CD8-positive, alpha-beta memory T cell (primary cell): ENCODE measurements at places on chromosomes 16 and 17.

GRCh38 chr16:2968368-2968737 is 795 bp upstream of the PAQR4 start:
- DNase-seq: no peak

DNA sequence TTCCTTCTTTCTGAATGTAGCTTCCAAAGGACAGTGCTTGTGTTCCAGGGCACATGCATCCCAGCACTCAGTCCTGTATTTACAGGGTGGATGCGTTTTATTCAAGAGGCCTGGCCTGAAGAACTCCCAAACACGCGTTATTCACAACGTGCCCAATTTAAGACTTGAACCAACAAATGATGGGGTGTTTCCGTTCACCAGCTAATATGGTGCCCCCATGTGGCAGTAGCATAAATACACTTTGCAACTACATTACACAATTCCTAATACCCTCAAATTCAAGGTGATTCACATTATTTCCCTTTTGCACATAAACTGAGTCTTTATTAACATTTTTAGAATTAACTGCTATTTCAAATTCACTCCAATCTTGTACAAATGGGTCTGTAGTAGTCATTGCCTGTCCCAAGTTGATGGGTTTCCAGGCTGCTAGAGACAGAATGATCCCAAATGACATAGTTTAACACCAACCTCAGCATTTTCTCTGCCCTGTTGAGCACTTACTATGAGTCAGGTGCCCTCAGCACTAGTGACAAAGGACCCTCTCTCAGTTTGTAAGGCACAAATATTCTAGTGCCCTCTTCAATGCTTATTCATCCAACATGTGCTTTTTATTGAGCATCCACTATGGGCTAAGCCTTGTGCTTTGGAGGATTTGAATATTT is 26.9 kb downstream of the HSD17B2 start:
- DNase-seq: no peak

DNA sequence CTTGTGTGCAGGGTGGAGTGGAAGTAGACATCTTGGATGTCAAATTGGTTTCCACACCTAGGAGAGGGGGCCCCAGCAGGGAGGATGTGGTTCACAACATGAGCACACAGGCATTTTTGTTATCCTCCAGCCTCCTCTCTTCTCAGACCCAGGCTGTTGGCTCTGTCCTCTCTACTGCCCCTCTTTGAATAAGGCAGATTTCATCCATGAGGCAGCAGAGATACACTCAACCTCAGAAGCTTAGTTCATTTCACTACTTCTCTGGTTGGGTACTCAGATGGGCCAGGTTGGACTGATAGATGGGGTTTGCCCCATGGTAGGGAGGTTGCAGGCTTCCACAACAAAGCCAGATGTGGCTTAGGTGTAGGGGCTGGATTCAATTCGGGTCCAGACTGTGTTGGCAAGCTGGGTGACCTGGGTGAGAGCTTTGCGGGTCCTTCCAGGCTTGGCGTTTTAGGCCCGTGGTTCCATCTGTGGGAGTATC is 22.2 kb upstream of the NFATC3 start:
- DNase-seq: peak; percentile 68

- peak; percentile 86 for DNase-seq
Observed at GRCh38 chr16:89484041-89484501, 6.3 kb downstream of the ANKRD11 start.

- no peak for DNase-seq
Observed at GRCh38 chr16:57624806-57625500, 3.5 kb upstream of the ADGRG1 start.

DNA sequence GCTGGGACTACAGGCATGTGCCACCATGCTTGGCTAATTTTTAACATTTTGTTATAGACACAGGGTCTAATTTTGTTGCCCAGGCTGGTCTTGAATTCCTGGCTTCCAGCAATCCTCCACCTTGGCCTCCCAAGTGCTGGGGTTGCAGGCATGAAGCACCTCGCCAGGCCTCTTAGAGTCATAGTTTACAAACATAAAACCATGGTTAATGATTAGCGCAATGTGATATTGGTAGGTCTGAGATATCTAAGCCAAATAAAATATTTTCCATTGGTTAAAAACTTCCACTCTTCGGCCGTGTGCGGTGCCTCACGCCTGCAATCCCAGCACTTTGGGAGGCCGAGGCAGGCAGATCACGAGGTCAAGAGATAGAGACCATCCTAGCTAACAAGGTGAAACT is 16.6 kb downstream of the TXNDC11 start:
- DNase-seq: no peak

GRCh38 chr17:60905709-60906108 is 228.1 kb downstream of the BCAS3 start:
- no peak for DNase-seq

- DNase-seq: no peak
Observed at GRCh38 chr17:1003972-1004768, 7.2 kb downstream of the TIMM22 start.

DNA sequence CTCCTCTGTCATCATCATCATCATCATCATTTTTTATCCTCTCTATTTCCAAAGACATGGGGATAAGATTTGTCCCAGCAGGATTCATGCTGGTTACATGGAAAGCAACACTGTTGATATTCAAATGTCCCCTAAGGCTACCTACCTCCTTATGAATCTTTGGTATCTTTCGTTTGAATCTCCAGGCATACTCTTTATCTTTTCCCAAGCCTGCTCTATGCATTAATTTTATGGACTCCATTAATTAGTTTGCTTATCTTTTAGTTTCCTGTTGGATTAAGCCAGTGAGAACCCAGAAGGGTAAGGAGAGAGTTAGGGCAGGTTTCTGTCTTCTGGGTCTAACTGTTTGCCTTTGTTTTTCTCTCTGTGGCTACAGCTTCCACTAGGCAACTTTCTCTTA is 129.6 kb upstream of the GOT2 start:
- DNase-seq: no peak

DNA sequence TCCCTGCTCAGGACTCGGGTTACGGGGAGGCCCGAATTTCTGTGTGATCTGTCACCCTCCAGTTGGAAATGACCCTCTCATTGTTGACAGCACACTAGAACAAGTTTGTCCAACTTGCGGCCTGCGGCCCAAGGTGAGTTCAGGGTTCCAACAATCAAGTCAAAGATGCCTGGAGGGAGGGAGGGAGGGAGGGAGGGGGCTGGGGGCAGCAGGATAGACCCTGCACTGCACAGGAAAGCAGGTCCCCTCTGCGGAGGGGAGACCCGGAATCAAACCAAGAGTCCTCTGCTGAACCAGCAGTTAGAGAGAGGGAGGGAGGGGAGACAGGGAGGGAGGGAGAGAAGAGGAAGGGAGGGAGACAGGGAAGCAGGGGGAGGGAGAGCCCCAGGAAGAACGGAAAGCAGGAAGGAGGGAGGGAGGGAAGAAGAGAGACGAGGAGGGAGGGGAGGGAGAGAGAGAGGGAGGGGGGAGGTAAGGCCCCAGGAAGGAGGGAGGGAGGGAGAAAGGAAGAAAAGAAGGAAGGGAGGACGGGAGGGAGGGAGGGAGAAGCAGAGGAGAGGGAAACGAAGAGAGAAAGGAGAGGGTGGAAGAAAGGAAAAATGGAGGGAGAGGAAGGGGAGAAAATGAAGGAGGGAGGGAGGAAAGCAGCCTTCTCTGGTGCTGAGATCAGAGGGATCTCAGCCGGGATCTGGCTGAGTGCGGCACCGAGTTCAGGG is 96.7 kb upstream of the CDH5 start:
- DNase-seq: no peak

- DNase-seq: no peak
Observed at GRCh38 chr16:83992624-83993023, 24.6 kb downstream of the NECAB2 start.

GRCh38 chr17:43905985-43906852 is 1.1 kb downstream of the MPP2 start:
- DNase-seq: peak; percentile 18

DNA sequence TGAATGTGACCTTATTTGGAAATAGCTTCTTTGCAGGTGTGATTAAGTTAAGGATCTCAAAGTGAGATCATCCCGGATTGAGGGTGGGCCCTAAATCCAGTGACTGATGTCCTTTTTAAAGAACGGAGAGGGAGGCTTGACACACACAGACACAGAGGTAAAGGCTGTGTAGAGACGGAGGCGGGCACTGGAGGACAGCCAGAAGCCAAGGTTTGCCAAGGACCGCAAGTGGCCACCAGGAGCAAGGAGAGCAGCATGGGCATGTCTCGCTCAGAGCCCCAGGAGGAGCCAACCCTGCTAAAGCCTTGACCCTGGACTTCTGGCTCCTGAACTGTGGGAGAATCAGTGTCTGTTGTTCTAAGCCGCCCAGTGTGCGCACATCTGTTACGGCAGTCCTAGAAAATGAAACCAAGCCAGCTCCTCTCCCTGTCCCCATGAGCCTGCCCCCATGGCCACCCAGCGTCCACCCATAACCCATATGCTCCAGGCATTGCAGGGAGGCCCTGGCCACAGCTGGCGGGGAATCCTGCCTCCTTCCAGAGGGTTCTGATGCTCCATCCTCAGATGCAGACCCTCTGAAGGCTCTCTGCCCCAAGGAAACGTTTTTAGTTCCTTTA is 15.2 kb downstream of the CNGB1 start:
- DNase-seq: no peak

DNA sequence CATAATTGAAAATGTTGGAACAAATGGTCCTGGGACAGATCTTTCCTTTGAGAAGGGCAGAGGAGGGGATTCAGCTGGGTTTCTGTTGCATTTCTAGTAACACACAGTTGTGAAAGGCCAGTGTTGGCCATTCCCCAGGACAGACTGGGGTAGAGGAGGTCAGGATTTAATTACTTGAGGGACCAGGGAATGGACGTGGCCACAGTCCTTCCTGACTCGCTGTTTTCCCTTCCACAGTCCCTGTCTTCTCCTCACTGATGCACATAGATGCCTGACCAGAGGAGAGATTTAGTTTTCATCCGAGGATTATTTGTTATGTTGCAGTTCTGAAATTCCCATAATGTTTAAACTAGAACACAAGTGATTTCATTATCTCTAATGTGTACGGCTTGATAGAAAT is 25.2 kb upstream of the HEATR6 start:
- no peak for DNase-seq

DNA sequence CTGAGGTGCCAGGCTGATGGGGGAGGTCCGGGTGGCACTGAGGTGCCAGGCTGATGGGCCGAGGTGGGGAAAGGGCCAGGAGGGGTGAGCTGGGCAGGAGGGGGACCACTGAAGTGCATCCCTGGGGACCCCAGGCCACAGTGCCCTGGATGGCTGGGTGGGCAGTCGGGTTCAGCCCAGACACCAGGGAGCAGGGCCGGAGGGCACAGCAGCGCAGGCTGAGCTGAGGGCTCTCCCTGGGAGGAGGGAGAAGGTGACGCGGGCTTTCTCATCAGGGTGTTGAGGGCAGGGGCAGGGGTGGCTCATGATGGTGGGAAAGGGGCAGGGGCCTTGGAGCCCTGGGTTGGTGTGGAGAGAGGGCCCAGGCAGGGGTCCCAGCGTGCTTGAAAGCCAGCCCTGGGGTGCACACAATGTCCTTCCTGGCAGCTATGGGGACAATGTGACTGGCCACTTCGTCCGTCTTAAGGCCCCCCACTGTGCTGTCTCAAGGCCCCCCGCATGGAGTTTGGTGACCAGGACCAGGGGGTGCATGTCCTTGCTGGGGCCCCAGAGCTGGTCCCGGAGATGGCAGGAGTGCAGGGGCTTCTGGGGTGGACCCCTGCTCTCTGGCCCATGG is 16.0 kb downstream of the CD7 start:
- DNase-seq: no peak

DNA sequence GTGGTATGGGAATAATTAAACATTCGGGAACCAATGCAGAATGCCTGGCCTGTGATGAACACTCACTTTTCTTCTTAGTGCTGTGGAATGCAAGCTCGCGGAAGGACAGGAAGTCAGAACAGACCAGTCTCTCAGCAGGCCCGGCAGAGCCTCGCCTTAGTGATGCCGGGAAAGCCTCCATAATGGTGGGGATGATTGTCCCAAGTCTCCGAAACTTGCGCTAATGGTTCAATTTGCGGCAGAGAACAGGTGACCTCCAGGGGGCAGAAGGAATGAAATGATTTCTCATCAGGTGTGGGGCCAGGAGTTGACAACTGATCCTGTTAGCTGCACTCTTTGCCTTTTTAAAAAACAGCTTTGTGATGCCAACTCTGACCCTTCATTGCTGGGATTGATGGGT is 170.6 kb downstream of the GSG1L start:
- DNase-seq: no peak

- no peak for DNase-seq
Observed at GRCh38 chr16:10745841-10746240, 2.2 kb downstream of the NUBP1 start.

- DNase-seq: no peak
Observed at GRCh38 chr16:78619811-78620210, 520.4 kb downstream of the WWOX start.

GRCh38 chr17:6090253-6090652 is 20.1 kb downstream of the WSCD1 start:
- DNase-seq: peak; percentile 36

DNA sequence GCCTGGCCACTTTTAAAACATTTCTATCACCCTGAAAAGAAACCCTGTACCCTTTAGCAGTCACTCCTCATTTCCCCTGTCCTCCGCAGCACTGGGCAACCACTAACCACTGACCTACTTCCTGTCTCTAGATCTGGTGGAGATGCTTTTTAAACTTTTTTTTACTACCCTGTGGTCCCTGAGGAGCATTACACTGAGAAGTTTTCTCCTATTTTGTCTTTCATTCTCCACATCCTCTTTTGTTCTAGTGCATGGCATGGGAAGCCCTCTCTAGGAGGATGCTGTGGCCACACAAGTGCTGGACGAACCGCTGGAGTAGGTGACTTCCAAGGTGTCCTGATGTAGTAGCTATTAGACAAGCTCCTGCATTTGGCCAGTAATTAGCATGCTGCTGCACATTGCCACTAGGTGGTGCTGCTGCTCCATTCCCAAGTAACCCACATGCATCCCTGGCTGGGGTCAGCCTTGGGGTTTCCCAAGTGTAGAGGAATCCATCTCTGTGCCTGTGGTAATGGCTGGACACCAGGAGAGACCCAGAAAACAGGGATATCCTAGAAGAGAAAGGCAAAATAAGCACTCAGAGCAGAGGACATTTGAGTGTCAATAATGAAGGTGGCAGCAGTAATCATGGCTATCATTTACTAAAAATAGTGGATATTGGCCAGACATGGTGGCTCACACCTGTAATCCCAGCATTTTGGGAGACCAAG is 143.8 kb upstream of the CRHR1 start:
- peak; percentile 56 for DNase-seq

DNA sequence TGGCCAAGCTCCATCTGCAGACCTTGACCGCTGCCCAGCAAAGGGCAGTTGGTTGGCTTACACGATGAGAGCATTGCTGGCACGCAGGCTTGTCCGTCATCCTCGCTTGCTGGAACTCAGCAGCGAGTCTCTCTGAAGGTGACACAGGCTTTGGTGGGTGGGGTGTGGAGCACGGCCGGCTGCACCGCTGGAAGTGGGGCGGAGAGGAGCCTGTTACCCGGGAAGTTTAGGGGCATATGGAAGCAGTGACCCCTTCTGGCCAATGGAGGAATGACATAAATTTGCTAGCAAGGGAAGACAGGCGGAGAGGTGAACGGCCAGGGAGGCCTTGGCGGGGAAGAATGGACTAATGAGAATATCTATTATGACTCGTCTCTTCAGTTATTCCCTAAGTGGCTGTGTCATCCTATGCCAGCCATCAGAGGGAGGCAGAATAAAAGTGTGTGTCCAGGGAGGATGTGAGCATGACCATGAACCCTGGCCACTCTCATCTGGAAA is 65.9 kb upstream of the SDK2 start:
- peak; percentile 38 for DNase-seq

- no peak for DNase-seq
Observed at GRCh38 chr17:41296846-41297245, 5.8 kb downstream of the KRTAP29-1 start.
